Cerebellum (tissue), 4 donors: ENCODE measurements at places on chromosomes 2 and 18. TPM values are rescaled to one million over a fixed set of nuclear protein-coding genes. Genes with fewer than 3 reads are reported as not detected.

GRCh38 chr2:160575368-160575767 is 81.8 kb upstream of the RBMS1 start:
- no peak for DNase-seq

- no peak for DNase-seq
Measured at GRCh38 chr2:155895016-155895415, 437.5 kb downstream of the NR4A2 start.

DNA sequence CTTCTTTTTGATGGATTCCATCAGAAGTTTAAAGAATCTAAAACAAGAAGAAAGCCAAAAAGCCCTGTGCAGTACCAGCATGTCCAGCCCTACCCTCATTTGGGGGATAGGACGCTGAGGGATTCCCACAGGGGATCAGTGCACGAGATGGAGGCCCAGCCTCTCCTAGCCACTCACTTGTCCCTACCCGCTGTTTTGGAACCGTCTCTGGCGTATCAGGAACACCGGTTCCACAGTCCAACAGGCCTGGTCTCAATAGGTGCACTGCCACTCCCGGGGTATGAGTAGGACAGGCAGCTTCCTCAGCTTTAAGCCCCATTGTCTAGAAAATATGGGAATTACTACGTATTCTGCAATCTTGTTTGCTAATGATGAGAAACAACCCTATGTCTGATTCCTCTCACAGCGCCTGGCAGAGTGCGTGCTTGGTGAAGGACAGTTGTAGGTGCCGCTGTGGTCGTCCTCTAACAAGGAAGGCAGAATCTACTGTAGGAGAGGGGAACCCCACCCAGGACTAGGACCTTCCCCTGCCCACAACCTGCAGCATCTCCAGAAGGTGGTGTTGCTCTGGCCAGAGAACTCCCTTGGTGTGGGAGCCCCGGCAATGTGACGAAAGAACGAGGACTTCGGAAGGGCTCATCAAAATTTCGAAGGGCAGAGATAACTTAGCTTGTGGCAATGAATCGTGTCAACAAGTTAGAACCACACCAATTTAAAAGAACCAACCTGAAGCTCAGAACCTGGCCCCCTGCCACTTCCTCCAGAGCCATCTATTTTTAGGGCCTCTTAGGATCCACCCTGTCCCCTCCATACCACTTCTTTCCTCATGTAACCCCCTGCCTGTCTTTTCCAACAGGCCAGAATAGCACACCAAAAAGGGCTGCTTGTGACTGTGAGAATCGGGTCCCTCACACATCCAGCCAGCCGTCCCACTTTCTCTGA is 71.7 kb downstream of the POLR1A start:
- no peak for DNase-seq

DNA sequence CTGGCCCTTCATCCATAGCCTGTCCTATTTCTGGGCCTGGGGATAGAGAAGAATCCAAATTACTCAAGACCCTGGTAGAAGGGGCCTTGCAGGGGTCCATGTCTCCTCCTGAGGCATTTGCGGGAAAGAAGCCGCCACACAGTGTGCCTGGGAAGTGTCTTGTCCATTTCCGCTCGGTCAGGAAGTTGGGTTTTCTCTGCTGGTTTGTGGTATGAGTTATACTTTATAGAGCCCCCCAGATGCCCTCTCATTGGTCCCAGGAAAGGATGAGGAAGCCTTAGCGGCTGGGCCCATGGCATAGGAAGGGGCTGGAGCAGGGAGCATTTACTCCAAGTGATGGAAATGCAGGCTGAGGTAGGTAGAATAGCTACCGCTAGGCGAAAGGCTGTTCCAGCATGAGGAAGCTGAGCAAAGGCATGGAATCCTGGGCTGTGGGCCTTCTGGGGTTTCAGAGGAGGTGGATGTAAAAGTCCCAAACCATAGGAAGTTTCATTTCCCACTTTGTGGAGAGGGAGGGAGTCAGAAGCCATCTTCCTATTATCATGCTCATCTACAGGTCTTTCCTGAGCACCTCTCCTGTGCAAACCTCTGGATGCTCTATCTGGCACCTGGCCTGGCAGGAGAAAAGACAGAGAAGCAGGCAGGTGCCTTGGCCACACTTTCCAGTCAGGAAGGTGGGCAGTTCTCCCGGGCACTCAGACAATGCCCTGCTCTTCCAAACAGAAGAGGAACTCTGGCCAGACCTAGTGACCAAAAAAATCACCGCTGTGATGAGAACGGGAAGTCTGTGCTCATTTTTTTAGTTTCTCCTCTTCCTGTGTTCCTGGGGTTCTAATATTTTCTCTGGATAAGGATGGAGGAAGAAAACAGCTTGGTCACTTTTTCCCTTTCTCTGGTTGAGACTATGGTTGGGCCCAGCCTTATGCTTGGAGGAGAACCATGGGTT is 2.6 kb upstream of the CD207 start:
- DNase-seq, result no peak

DNA sequence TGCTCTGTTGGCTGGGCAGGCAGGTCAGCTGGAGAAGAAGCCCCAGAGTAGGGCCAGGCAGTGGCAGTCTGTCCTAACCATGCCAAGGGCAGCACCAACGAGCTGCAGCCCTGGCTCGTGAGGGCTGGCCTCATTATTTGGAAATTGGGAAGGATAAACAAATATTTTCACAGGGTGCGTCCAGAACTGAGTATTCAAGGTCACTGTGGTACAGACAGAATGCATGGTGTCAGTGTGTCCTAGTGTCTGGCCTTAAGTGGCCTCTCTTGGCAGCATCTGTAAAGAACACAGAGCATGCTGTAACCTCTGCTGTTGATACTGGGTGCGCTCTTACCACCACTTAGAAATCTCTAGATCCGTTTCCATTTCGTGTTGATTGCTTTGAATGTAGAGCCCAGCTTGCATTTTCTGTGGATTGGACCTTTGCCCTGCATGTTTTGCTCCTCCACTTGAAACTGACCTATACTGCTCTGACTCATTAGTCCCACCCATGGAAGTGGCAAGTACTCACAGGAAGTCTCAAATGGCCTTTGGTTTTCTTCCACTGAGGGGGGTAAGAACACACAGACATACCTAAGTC is 88.2 kb downstream of the GREB1L start:
- no peak for DNase-seq

DNA sequence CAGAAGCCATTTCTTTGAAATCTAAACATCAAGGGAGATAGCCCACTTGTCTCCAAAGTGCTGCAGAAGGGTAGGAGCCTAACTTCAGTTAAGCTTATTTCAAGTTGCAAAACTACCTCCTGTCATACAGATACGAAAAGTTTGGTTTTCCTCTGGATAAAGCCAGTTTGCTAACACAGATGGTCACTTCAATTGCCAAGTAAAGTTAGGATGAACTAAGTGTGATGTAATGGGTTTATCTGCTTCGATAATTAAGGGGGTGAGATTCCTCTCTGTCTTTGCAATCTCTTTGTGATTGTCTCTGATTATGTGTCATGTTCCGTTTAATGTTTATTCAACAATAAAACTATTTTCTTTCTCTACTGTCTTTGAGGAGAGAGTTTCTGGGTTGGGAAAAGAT is 156.4 kb downstream of the SLC39A10 start:
- no peak for DNase-seq

DNA sequence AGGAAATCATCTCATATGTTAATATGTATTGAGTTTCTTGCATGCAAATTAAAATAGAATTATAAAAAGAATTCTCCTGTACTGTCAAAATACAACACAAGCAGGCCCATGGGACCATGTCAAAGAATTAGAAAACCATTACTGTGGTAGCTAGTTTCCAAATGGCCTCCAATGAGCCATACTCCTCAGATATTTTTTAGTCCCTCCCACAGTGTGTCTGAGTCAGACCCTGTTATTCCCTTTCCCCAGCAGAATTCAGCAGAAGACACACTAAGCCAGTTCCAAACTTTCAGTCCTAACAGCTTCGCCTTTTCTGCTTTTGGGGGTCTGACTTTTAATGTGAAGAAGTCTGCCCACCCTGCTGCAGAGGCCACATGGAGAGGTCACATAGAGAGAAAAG is 86.7 kb downstream of the FIGN start:
- no peak for DNase-seq

GRCh38 chr2:167534443-167534842 is 646.2 kb downstream of the XIRP2 start:
- no peak for DNase-seq

DNA sequence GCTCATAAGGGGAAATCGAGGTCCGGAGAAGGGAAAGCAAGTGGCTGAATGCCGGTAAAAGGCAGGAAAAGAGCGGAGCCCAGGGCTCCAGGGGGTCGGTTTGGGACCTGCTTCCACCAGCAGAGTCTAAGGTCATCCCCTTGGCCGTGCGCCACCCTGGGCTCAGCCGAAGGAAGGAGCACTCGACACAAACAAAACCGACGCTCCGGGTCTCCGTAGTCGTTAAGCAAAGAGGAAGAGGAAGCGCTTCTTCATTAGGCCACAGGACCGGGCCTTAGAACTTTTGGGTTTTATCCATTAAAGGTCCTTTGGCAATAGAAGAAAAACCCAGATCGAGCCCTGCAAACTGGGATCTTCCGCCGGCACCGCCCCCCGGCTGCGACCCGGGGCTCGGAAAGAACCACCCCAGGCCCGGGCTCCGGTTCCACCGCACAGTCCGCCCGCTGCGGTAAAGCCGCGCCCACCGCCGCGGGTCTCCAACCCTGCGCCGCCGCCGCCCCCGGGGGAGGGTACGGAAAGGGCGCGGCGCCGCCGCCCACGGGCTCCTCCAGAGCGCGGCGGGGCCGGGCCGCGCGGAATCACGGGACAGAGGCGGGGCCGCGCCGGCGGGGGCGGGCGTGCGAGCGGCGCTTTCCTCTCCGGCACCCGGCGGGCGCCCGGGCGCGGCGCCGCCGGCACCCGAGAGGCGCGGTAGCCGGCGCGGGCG is at the start of gene TTL:
Gene TTL, plus strand, starts transcription at position 629 of the 706 bp plus-strand sequence. CDS start 189 bp downstream, outside the sequence.
- DNase-seq, result peak; percentile 86

DNA sequence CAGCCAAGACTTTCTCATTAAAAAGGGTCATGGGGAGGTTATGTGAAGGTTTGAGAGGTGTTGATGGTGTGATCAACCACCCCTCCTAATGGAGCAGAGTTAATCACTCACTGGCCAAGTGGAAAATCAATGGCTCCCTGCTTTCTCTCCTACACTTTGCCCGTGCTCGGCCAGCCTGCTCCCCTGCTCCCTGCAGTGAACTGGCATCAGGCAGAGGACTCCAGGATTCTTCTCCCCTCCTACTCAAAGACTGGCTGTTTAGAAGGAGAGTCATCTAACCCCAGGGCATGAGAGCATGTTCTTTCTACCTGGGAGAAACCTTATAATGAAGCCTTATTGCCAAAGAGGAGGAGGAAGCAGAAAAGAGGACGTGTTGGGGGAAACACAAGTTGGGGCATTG is 74.9 kb downstream of the SGPP2 start:
- no peak for DNase-seq

DNA sequence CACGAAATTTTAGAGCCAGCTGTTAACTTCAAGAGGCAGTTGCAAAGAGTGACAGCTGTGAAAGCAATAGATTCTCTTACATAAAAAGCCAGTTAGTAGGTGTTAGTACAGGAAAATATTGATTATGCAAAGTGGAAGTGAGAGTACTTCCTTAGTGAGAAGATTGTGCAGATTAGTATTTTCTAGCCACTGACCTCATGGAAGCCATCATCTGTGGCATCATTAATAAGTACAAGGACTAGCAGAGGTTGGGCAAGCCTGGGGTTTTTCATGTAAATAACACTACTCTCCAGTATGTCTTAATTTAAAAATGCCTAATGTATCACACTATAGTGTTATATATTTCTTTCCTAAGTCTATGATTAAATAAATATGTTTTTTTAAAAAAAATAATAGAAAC is 166.2 kb upstream of the DTNA start:
- no peak for DNase-seq

DNA sequence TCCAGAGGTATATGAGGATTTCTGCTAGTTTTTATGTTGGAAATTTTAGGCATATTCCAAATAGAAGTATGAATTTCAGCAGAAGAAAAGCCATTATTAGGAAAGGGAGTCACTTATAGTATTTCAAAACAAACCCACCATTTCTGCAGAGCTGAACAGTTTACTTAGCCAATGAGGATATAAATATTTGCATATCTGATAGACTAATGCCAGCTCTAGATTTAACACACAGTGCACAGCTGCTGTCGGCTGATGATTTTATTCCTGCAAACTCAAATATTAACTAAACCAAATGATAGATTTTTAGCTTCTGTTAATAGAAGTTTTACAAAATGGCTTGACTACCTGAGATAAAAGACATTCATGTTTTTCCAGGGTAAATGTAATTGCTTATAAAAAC is 375.8 kb upstream of the FANCL start:
- DNase-seq, result no peak

GRCh38 chr2:226873826-226874225 is 38.0 kb downstream of the RHBDD1 start:
- DNase-seq, result no peak

DNA sequence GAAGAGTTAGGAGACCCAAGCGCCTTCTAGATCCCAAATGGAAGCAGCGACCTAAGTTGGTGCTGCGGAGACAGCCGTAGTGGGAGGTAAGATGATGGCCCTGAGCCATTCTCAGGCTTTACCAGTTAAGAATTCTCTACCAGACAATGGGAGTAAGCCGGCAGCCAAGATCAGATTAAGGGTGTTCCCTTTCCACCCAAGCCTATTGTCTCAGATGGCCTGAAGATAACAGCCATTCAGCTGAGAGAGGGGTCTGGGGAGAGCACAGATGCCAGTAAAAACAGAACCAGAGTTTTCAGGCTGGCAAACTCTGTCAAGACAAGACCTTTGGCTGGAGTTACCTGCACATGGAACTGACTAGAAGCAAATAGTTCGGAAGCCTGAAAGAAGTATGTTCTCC is 191.7 kb upstream of the HAAO start:
- DNase-seq, result no peak

DNA sequence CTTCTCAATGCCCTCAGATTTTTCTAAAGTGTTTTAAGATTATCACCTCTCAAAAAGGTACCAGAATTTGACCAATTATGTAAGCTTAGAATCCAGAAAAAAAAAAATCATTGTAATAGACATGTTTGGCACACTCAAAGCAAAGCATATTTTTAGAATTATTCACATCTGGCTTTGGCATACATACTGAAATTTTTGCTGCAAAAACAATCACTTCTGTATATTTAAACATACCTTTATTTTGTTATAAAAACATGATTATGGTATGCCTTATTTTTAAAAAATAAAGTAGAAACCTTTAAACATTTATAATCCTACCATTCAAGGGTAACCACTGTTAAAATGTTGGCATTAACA is 143.3 kb downstream of the ESCO1 start:
- DNase-seq, result no peak

DNA sequence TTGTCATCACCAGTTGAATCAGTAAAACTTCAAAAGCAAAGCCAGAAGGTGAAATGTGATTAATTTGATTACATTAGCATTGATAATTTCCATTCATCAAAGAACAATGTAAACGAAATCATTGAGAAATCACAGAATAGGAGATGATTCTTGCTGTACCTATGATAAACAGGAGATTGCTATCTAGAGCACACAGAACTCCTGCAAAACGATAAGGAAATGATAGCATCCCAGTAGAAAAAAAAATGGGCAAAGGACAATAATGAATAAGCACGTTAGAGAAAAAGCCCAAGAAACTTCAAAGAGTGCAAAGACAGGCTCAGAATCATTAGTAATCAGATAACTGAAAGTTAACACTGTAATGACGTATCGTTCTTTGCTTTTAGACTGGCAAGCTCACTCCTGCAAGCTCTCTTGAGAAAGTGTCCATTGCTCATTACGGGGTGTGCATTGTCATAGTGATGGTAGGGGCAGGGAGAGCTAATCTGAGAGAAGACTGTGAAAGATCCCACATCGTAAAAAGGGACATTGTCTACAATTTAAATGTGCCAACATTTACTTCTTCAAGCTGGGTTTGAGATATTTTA is 143.6 kb downstream of the SPP2 start:
- DNase-seq, result no peak

Gene SERPINB2
- not detected for total RNA-seq

Gene WDFY1
- total RNA-seq, result 58.1 TPM

Gene RIT2
- total RNA-seq, result 9.5 TPM

Gene REG3G
- total RNA-seq, result not detected

Gene NEB
- total RNA-seq, result 3.9 TPM
